Fibroblast of upper back skin (primary cell): ENCODE measurements at places on chromosomes 4 and X.

DNA sequence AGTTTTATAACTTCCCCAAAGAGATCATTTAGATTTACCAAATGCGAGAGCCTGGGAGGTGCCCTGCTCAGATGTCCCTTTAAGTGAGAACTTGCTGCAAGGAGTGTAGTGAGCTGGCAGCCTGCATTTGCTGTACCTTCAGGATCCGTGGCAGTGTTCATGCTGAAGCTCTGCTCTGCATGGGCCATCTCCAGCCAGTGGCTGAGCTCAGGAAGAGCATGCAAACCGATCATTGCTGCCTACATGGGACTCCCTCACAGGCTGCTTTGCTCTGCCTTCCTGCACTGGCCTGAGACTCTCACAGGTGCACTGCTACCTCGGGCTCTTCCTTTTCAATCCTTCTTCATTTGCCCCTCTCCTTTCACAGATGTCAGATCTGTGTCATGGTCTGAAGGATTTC, 152.0 kb upstream of the SFRP2 start:
- DNase-seq, result no peak

GRCh38 chr4:161581262-161582230, 582.3 kb downstream of the FSTL5 start:
- peak; percentile 63 for DNase-seq

DNA sequence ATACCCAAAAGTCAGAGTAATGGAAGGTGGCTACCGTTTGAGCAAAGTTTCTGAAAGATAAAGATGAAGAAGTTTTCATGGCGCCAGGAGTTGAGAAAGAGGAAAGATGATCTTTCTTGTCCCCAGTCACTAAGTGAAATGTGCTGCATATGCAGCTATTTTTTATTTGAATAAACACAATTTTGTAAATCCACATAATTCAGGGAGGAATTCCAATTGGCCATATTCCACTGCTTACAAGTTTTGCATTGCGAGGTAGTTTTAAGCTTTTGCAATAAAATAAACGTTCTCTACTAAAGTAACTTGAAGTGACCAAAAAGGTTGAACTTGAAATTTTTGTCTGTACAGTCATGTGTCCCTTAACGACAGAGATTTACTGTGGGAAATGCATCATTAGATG, 139.3 kb upstream of the VCX2 start:
- DNase-seq, result no peak

DNA sequence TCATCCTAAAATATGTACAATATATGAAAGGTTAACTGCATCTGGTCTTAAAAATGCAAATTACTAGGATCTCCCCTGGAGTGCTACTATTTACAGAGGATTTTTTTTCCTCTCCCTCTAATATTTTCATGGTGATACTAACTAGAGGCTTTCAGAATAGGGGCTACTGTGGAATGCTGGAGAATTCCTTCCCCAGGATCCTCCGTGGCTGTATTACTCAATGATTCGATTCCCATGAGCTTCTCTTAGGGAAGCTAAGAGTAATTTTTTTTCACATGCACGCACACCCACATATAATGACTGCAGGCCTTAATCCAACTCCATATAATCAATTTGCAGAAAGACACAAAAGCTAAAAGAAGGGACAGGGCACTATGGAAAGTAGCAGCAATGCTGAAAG, 184.7 kb downstream of the ARHGAP6 start:
- DNase-seq, result peak; percentile 65

- peak; percentile 82 for DNase-seq
Observed at GRCh38 chr4:153486281-153487151, 20.4 kb downstream of the TMEM131L start.

DNA sequence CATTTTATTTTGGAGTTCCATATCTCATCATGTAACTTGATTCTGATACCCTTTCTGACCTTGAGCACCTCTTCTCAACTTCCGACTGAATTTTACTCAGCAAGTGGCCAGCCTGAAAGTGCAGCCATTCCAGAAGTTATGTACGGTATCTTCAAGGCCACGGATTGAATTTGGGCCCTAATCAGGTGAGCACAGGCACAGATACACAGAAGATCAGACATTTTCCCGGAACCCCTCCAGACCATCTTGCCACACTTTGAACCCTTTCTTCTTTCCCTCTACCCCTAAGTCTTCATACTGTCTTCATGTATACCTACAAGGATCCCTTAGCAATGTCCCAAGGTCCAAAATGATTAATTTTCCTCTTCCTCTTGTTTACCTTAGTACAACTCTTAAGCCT, 108.2 kb downstream of the FNIP2 start:
- DNase-seq, result no peak

- DNase-seq, result peak; percentile 86
Observed at GRCh38 chr4:141002323-141002805, 130.9 kb downstream of the RNF150 start.

DNA sequence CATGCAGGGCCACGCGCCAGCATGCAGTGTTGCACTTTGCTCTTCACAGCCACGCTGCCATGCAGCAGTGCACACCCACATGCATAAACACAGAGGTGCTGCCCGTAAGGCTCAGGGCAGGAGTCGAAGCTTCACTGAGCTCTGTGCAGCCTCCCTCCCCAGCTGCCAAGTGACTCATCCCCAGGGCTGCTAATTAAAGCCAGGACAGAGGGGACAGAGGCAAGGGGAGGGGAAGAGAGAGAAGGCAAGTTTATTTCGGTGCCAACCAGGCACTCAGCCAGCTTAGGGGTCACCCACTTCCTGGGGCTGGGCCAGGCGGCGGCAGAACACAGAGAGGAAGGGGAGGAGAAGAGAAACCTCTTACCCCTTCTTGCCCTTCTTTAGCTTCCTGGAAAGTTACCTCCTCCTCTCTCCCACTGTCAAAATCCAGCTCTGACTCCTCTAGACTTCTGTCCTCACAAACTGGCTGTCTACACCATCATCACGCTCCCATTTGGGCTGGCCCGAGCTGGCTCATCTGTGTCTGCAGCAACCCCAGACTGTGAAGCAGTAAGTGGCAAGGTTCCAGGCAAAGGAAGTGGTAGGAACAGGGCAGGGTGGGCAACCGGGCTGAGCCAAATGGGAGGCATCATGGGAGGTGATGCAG, 6.2 kb upstream of the IQSEC2 start:
- DNase-seq, result peak; percentile 70

GRCh38 chr4:15837591-15837990, 59.5 kb downstream of the CD38 start:
- no peak for DNase-seq

DNA sequence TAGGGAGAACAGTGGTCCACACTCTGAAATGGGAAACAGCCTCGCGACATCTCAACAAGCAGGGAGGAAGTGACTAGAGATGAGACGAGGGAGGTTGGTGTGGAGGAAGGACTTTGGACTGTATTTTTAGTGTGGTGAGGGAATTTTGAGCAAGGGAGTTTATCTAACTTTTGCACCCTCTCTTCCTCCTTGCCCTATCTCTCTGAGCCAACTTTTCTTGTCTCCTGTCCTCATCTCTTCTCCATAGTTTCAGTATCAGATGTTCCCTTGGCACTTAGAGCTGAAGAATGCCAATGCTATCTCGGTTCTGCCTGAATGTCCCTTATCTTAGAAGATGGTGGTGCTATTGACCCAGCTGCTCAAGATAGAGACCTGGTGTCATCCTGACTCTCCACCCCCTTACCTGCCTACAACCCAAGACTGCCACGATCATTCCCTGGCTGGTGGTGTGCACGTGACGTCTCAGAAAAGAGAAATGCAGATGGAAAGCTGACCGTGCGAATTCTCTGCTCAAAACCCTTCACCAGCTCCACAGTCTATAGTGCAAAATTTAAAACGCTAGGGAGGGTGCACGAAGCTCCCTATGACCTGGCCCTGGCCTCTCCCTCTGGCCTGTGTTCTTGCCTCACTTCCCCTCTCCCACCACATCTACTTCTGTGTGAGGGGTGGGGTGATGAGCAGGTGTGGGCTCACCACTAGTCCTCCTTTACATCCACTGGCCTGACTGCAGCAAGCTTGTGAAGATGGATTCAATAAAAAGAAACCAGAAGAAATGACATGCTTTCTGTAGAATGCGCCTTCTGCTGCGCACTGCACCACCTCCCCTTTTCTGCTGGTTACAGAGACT, 20.9 kb downstream of the MPP1 start:
- DNase-seq, result no peak

DNA sequence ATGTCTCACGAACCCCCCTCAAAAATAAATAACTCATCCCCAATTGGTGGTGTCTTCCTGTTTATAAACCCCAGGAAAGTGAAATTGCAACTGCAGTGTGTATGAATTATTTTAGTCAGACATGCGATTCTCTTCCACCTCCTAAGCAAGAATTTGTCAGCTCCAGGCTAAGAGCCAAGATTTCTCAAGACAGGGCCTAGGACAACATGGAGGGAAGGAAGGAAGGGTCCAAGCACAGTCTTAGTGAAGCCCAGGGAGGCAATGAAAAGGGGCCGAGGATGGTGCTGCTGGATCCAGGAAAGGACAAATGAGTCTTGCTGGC, 20.0 kb downstream of the SH3KBP1 start:
- DNase-seq, result peak; percentile 63

DNA sequence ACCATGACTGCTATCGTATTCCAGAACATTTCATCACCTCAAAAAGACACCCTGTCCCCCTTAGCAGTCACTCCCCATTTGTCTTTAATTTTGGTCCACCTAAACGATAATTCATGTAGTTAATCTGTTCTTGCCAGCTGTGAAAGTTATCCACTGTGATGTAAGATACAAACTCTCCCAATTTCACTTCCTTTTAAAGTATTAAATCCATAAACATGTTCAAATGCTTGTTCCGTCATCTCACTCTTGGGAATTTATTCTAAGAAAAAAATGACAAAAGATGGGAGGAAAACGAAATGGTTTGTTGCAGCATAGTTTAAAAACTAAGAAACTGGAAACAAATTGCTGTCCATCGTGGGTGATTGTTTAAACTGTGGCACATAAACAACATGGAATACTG, 53.7 kb upstream of the IRF2 start:
- DNase-seq, result no peak

GRCh38 chr4:37908488-37909331, 17.8 kb downstream of the TBC1D1 start:
- peak; percentile 52 for DNase-seq

- no peak for DNase-seq
Observed at GRCh38 chr4:129113919-129114318, 18.0 kb downstream of the C4orf33 start.

GRCh38 chrX:150438165-150438564, 75.0 kb downstream of the MAMLD1 start:
- peak; percentile 21 for DNase-seq
